Renal cortex interstitium (tissue), 15 donors: ENCODE measurements at places on chromosomes 2 and 18.

- DNase-seq = no peak
Measured at GRCh38 chr2:70090706-70091334, 3.5 kb downstream of the PCBP1 start.

GRCh38 chr2:74290466-74291217 is 52.6 kb downstream of the SLC4A5 start:
- no peak for DNase-seq

DNA sequence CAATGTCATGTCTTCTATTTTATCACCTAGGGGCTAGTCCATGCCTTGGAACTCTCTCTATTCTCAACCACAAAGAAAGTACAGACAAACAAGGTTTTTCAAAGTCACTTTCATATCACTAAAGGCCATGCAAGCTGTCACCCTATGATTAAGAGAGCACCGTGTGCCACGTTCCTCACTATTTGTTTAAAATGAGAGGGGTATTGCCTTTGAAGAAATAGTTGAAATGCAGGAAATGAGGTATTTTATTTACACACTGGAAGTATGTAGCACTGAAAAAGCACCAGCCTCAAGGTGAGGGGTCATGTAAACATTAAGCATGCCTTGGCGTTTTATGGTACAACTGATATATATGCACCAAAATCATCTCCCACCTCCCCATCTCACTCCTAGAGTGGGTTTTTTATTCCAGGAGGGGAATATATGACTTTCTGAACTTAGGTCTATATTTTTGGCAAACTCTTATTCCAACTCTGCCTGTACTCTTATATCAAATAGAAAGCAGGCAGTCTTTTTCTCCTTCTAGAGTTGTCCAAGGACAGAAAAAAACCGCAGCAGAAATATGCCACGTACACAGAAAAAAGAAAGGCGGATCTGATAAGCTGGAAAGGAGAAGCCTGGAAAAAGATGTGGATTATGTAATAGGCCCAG is 53.5 kb downstream of the VSNL1 start:
- no peak for DNase-seq

- DNase-seq = no peak
Measured at GRCh38 chr2:28635191-28635611, 116.4 kb upstream of the PPP1CB start.

DNA sequence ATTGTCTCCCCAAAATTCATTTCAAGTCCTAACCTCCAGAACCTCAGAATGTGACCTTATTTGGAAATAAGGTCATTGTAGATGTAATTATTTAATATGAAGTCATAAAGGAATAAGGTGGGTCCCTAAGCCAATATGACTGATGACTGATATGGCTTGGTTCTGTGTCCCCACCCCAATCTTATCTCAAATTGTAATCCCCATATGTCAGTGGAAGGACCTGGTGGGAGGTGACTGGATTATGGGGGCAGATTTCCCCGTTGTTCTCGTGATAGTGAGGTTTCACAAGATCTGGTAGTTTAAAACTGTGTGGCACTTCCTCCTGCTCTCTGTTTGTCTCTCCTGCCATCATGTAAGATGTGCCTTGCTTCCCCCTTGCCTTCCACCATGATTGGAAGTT is 43.0 kb upstream of the BCL11A start:
- no peak for DNase-seq
